NCI-H774 (cell line): ENCODE measurements at places on chromosomes 12 and 14.

- DNase-seq = no peak
Measured at GRCh38 chr14:42319996-42320395, 713.3 kb downstream of the LRFN5 start.

GRCh38 chr14:105908481-105908911 lies 382.1 kb downstream of the TMEM121 start:
- no peak for DNase-seq

GRCh38 chr14:42407153-42407552 lies 800.5 kb downstream of the LRFN5 start:
- DNase-seq = no peak

DNA sequence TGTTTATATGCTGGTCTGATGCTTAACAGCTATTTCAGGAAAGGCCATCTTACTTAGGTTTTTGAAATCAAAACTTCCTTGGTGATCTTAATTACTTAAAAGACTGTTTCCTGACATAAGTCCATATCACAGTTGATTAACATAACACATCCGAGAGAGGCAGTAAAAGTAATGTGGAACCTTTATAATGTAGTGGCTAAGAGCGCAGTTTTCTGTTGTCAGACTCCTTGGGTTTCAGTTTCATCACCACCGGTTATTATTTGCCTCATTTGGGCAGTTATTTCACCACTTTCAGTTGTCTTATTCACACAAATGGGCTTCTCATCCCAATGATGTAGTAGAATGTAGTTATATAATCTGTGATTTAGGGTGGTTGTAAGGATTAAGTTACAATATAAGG lies 30.9 kb downstream of the TBC1D15 start:
- DNase-seq = no peak

GRCh38 chr12:96255077-96255476 lies 60.9 kb downstream of the ELK3 start:
- DNase-seq = no peak
